ENCODE measurements at places on chromosomes 4 and X.

DNA sequence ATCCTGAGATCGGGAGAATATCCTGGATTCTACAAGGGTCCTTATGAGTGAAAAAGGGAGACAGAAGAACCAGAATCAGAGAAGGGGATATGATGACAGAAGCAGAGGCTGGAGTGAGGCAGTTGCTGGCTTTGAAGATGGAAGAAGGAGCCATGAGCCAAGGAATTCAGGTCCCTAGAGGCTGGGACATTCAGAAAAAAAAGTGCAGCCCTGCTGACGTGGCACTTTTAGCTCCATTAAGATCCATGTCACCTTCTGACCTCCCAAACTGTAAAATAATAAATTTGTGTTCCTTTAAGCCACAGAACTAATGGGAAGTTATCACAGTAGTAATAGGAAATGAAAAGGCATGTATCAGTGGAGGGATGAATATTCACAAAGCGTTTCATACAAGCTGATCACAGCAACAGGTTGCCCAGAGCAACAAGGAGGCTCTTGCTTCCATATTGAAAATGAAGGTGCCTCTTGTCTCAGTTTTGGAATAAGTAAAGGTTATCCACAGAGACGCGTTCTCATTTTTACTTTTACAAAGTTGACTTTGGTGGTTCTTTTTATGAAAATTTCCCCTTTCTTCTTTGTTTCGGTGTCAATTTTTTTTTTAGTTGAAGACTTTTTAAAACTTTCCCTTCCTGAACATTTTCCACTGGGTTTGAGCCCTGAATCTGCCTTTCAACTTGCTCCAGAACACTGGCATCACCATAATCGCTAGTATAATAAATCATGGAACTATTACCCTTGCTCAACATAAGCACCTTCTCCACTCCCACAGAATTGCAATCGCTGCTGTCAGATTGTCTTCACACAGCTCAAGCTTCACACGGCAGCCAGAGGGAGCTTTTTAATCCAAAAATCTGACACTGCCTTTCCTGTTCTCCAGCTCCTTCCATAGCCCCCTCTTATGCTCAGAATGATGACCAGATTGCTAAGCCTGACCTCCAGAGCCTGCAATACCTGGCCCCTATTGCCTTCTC lies 127.6 kb upstream of the RBPJ start:
- no peak for DNase-seq

GRCh38 chrX:38627683-38628082 lies 66.3 kb downstream of the TSPAN7 start:
- DNase-seq, result no peak

DNA sequence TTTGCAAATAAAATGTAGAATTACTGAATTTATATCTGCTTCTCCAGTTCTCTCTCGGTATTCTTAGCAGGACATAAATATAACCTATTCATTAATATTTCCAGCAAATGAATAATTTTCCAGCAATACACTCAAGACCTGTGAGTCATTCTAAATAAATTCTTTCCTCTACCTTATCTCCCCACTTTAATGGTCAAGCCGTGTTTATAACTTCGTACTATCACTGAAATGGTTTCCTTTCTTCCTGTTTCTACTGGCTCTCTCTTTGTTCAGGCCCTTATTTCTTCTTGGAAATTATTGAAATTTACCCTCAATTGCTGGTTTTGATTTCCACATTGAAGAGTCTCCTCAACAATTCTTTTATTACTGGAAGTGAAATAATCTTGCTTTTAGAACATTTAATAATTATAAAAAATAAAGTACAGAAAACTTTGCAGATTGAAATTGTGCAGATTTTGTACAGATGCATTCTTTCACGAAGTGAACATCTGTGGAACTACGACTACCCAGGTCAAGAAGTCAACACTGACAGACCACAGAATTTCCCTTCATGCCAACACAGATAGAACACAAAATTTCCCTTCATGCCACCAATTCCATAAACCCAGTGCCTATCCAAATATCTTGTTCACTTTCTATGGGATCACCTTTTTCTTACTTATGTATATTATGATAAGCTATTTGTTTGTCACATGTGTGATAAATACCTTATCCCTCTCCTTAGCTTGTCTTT lies 205.7 kb downstream of the FAT4 start:
- no peak for DNase-seq

GRCh38 chrX:24657671-24658386 lies 10.7 kb upstream of the PCYT1B start:
- no peak for DNase-seq

- DNase-seq, result no peak
These were observed 1676.4 kb downstream of the PCDH7 start for GRCh38 chr4:32396507-32397070.

- no peak for DNase-seq
These were observed 22.0 kb downstream of the DYNLT3 start for GRCh38 chrX:37825215-37825842.

DNA sequence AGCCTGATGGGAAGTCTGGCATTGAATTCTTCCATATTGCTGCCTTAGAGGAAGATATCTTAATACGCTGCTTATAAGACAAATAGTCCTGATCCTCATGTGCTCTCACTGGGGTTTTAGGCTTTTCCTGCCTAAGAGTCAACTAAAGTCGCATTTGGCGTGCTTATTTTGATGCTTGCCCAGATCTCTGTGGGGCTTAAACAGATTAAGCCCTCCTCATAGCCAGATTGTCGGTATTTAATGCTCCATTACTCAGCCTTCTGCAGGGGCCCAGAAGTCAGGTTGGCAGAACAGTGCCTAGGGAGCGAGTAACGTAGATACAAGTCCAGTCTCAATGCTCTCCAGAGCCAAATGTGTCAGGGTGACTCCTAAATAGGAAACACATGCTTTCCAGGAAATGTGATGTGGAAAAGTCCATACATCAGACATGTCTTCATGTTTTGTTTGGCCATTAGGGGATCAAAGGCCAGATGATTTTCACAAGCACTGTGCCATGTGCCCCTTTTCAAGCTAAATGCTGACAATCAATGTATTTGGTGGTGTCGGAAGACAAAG lies 262.8 kb downstream of the PRDM5 start:
- DNase-seq, result no peak

GRCh38 chrX:2495595-2495994 lies 5.2 kb downstream of the DHRSX start:
- no peak for DNase-seq

GRCh38 chrX:98111684-98112083 lies 1228.0 kb downstream of the RPA4 start:
- no peak for DNase-seq

- DNase-seq, result no peak
These were observed 60.4 kb downstream of the SLC30A9 start for GRCh38 chr4:42050516-42051249.

GRCh38 chrX:38919202-38919601 lies 117.9 kb downstream of the MID1IP1 start:
- no peak for DNase-seq

DNA sequence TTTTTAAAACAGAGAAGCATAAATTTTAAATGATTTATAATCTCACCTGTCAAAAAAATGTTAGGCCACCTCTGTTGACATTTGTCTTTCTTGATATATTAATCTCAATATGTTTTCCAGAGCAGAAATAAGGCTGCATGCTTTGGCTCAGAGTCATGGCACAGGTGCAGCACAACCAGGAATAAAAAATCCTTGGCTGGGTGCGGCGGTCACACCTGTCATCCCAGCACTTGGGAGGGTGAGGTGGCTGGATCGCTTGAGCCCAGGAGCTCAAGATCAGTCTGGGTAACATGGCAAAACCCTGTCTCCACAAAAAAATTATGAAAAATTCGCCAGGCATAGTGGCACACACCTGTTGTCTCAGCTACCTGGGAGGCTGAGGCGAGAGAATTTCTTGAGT lies 18.1 kb downstream of the CPLX1 start:
- no peak for DNase-seq

DNA sequence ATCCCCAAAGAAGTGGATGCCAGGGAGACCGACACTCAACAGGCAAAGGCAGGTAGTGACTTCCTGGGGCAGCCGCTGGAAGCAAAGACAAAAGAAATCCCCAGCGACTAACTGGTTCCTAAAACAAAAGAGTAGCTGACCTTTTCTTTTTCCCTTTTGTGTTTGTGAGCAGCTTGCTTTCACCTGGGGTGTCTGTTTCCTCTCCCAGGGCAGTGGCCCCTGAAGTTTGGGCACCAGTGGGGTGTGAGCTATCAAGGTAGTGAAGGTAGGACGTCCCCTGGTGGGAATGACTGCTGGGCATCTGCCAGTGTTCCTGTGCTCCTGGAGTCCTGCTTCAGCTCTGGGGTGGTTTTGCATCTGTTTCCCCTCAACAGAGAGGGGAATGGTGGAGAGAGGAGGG lies 41.6 kb upstream of the STIM2 start:
- no peak for DNase-seq

GRCh38 chr4:2794486-2795299 lies 1.8 kb downstream of the SH3BP2 start:
- no peak for DNase-seq

- no peak for DNase-seq
These were observed 841.6 kb upstream of the FRG1 start for GRCh38 chr4:189098932-189099696.

DNA sequence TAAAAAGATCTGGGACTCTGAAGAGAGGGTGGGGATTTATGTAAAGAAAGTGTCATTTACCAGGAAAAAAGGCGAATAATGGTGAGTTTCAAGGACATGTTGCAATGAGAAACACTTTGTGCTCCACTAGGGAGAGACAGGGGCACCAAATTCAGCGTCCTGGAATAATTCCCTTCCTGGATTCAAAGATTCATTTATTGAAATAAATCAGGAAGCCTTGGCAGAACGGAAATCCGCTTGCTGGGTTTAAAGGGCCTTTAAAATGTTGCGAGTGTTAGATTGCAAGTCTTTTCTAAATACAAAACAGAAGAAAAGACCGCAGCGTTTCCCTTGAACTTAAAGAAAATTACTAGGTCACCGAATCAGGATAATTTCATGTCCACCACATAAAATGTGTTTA lies 3.8 kb upstream of the ZIC3 start:
- DNase-seq, result no peak

DNA sequence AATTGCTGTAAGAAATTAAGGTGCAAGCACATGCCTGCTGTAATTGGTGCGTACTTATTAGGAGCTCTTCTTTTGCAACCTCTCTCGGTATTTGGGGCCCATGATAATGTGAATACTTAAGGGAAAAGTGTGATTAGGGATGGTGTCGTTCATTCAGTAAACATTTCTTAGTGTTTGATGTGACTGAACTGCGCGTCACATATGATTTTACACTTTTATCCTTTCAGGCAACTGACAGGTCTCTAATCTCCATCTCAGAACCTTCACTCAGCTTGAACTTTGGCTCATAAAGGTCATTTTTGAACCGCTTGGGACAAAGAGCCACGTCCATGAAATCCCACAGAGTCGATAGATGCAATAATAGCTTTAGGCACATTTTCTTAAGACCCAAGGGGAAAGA lies 612.1 kb upstream of the PITX2 start:
- no peak for DNase-seq

- DNase-seq, result no peak
These were observed 14.8 kb downstream of the PTPN13 start for GRCh38 chr4:86608757-86609375.

- no peak for DNase-seq
These were observed 373.8 kb downstream of the OPHN1 start for GRCh38 chrX:68059469-68059868.

- peak; percentile 36 for DNase-seq
These were observed 1.6 kb upstream of the LIN54 start for GRCh38 chr4:83012200-83012686.

DNA sequence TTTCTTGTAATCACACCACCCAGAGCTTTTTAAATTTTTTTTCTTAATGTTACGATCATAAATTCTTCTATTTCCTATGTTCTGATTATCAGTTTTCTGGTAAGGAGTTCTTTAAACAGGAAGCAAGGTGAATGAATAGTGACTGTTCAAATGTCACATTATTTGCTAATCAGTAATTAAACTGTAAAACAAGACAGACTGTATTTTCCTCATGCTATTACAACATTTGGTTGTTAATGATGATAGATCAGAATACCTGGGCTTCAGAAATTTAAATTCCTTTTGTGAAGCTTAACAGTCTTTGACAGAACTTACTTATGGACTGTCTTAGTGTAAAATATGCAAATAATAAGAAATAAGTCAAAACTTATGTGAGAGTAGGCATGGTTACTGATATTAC lies 41.4 kb downstream of the CLCN3 start:
- no peak for DNase-seq

GRCh38 chrX:1519022-1519497 lies 17.9 kb downstream of the P2RY8 start:
- no peak for DNase-seq

- DNase-seq, result no peak
These were observed 74.4 kb downstream of the MTMR1 start for GRCh38 chrX:150767475-150768131.

DNA sequence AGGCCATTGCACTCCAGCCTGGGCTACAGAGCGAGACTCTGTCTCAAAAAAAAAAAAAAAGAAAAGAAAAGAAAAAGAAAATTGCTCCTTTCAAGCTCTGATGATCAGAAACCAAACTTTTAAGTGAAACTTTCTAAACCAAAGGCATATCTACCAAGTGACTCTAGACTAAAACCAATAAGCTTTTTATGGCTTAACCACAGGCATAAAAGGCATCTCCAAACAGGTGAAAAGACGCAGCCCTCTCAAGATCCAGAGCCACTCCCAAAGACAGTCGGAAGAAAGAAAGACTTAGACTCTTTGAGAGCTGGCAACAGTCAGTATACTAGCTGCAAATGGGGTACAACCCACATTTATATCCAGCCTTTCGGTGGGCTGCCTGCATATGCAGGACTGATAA lies 117.1 kb upstream of the AP1S2 start:
- no peak for DNase-seq

DNA sequence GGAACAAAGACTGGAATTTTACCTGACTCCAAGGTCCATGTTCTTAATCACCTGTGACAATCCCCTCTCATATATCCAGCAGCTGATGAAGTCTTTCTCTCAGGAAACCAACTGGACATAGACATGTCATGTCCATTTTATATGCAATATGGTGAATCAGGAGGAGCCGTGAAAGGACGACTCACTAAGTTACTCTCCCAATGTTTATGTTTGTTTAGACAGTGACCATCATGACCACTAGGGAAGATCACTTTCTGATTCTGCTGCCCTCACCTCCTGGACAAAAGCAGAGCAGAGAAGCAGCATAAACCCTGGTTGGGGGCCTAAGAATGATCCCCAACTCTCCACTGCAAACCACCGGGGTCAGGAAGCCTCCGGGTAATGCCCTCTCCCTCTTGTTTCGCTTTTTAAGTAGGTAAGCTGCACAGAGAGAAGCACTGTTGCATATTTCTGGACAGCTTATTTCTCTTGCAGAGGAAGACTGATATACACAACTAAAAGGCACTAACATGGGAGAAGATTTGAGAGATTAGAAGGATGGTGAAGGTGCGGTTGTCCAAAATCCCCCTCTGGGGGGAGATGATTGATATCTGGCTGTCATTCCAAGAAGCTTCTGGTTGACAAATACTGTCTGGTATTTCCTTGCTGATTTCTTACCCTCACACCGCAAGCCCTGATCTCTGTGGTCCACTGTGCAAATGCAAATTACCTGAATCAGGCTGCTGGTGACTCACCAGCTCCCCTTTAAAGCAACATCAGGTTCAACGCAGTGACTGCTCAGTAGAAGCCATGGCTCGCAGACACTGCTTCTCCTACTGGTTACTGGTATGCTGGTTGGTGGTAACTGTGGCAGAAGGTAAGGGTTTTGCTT lies at the start of gene ODAPH:
ODAPH (plus strand) TSS at position 773 of the 871 bp plus-strand sequence; CDS start at position 790, 17 bp downstream.
- DNase-seq, result peak; percentile 9

GRCh38 chr4:34771632-34772031 lies 1472.7 kb downstream of the ARAP2 start:
- no peak for DNase-seq
